ENCODE measurements at places on chromosomes 7 and 10.

DNA sequence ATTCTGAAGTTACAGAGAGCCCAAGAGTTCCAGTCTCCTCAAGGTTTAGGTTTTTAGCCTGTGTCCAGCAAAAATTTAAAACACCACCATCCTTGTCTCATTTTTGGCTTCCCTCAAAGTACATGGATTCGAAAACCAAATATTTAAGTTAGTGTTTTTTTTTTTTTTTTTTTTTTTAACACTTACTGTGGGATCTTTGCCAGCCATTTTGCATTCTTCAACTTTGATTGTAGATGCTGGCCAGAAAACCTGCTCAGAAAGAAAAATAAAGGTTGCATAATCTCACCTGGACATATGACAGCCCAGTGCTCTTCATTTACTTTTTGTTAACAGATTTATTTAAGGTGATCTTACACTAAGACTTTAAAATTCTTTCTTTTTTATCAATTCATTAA, 91.6 kb downstream of the SEMA3C start:
- DNase-seq, result no peak

DNA sequence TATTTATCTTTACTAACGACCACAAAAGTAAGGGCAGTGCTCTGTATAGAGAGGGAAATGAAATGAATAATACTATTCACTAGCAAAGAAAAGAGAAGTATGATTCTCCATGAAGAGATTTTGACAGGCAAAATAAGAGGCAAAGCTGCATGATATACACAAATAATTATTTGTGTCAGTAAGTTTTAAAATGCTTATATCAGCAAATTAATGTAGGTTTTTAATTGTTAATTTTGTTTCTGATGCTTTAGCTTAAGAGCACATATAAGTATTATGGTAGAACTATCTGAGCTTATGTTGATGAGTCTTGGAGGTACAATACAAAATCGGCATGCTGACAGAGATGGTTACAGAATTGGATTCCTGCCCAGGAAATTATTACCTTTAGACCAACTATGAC, 383.1 kb upstream of the VSTM2A start:
- no peak for DNase-seq

DNA sequence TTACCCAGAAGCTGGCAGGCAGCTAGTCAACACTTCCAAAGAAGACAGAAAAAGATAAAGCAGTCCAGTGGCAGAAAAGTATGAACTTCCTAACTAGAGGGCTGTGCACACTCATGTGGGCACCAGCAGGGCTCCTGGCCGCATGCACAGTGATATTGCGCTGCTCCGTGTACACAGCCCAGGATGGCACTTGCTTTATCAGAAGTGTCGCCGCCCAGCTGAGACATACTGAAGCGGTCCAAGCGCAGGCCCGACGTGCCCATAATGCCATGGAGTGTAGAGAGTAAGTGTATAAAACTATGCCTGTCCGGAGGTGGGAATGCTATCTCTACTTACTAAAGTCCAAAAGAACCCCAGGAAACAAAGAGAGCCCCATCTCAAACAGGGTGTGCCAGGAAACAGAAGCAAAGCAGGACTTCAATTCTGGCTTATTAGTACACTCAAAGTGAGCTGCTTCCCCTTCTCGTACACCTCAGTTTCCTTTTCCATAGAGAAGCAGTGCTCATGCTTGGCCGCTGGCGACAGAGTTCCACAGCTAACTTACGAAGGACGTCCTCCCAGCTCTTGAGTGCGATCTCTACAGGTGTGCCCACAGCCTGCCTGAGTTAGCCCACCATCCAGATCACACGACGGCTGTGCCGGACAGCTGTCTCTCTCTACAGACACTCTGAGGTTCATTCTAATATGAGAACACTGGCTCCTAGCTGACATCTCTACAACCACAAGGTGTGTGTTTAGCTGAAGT, 234.3 kb downstream of the COBL start:
- DNase-seq, result no peak

DNA sequence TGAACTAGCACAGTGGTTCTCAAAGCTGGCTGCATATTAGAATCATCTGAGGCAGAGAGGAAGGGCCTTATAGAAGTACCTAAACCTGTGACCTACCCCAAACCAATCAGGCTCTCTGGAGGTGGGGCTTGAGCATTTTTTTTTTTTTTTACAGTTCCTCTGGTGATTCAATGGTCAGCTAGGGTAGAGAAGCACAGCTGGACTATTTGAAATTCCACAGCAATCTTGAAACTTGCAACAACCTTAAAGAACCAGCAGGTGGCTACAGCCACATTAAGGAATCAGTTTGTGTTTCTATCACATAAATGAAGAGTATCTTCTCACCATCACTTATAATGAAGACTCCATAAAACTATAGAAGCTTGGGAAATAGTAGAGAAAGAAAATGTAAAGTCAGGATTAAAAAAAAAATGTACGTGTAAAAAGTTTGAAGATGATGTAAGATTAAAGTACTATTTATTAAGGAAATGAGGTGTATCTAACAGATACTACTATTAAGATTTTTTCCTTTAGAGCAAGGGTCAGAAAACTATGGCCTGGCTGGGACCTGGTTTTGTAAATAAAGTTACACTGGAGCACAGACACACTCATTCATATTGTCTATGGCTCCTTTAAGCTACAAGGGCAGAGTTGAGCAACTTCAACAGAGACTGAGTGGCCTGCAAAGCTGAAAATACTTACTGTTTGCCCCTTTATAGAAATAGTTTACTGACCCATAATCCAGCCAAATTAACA, 3.8 kb downstream of the RTKN2 start:
- no peak for DNase-seq

- DNase-seq, result no peak
These were observed 71.8 kb upstream of the PPIF start for GRCh38 chr10:79275431-79275851.

DNA sequence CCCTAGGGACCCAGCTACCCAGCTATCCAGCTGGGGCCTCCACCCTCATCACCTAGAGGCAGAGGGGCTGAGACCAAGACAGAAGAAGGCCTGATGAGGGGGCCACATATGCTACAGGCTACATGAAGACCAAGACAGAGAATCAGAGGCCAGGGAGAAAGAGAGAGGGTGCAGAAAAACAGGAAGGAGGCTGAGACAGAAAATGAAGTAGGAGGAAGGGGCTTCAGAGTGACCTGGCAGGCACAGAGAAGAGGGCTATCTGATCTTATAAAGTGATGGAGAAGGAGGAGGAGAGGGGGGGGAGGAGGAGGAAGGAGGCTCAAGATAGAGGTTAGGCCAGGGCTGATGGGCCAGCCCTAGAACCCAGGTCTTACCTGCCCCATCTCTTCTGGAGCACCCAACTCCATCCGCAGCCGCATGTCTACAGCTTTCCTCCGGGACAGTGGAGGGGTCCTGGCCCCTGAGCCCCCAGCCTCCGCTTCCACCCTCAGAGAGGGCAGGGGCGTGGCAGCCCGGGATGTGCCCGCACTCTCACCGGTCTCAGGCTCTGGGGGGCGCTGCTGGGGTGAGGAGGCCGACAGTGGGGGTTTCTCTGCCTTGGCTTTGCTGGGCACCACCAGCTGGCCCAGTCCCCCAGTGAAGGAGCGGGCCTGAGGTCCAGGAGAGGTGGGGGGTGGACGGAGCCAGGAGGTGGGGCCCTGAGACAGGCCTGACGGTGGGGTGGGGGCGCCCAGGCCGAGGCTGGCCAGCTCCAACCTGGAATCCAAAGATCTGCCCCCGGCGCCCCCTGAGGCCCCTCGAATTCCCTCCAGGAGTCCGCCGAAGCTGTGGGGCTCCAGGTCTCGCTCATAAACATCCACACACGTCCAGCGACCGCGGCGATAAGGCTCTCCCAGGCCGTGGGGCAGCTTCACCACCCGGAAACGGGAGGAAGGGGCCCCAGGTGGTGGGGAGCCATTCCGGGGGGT, 1.8 kb downstream of the TSC22D4 start:
- DNase-seq, result peak; percentile 46

DNA sequence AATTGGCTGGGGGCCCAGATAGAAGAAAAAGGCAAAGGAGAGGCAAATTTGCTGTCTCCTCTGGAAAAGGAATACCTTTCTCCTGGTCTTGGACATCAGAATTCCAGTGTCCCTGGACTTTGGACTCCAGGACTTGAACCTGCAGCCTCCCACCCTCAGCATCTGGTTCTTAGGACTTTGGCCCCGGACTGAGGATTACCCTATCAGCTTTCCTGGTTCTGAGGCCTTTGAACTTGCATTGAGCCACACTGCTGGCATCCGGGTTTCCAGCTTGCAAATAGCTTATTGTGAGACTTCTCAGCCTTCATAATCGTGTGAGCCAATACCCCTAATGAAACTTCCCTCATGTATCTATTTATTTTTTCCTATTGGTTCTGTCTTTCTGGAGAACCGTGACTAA, 68.3 kb downstream of the DNAH11 start:
- no peak for DNase-seq

All from activated CD8-positive, alpha-beta memory T cell treated with anti-CD3 and anti-CD28 coated beads, Interleukin-2, amount 50 U/mL, for 4 hours (primary cell).